ENCODE measurements at places on chromosomes 1 and 21.

- no peak for DNase-seq
Measured at GRCh38 chr1:109466452-109467300, at the start of gene SYPL2. Gene SYPL2, plus strand, starts transcription at chr1:109466546. Its CDS starts 298 bp downstream, at chr1:109466844.

DNA sequence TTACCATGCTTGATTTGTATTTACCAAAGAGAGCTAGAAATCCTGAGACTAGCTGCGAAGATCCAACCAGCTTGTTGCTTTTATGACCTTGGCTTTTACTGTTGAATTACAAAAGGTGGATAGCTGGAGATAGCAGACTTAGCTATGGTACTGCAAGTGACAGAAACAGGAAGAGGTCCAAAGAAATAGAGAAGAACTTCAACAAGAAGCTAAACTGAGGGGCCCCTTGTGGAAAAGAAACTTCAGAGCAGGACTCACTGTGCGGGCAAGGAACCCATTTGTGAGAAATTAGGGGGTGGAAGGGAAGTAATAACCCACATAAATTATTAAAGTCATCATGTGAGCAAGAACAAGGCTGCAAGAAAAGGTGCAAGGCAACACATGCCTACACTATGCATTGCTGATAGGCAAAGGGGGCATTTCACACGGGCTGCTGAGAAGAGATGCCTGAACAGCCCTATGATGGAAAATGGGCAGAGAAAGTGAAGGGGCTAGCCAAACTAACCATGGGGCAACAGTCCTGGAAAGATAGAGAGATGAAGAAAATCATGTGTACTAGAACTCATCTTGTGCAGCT is 116.6 kb upstream of the PRDX6 start:
- DNase-seq: no peak

GRCh38 chr1:244659694-244660093 is 6.8 kb downstream of the DESI2 start:
- DNase-seq: no peak

DNA sequence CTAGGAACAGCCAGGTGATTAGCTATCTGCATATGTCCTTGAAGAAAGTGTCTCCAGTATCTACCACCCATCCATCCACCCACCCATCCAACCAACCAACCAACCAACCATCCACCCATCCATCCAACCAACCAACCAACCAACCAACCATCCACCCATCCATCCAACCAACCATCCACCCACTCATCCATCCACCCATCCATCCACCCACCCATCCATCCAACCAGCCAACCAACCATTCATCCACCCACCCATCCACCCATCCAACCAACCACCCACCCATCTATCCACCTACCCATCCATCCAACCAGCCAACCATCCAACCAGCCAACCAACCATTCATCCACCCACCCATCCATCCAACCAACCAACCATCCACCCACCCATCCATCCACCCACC is 12.1 kb downstream of the C21orf58 start:
- no peak for DNase-seq

DNA sequence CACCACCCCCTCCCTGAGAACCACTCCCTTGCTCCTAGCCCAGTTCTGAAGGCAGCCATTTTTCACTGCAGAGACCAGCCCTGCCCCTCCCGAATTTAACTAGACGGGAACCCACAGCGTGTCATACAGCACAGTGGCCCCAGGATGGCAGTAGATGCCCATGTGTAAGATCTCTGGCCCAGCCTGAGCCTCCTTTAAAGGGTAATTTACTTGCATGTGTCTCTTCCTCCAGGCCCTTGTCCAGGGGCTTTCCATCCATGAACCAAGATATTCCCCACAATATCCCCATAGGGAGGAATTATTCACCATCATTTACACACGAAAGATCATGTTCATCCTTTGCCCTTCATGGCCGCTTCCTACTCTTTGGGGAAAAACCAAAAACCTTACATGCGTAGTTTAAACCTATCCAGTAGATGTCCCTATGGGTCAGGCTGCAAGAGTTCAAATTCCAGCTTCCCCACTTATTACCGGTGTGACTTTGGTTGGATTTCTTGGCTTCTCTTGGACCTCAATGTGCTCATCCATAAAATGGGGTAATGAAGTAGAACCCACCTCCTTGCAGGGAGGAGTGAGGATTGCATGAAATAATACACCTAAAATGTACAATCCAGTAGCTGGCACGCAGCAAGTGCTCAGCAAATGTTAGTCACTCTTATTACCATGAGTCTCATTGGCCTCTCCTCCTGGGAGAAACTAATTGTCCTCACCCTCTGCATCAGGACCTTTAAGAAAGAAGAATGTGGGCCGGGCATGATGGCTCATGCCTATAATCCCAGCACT is 4.0 kb upstream of the LACTBL1 start:
- peak; percentile 48 for DNase-seq

GRCh38 chr21:31276663-31277062 is 67.4 kb downstream of the TIAM1 start:
- no peak for DNase-seq

DNA sequence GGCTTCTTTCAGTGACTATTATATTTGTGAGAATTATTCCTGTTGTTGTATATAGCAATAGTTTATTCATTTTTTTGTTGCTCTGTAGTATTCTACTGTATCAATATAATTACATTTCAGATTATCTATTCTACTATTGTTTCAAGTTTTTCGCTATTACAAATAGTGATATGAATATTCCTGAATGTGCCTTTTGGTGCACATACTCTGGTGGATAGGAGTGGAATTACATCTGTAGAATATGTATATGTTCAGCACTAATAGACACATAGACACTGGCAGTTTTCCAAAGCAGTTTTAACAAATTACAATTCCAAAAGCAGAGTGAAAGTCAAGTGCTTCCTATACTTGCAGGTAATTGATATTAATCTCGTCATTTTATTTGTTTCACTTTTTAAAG is 696.2 kb upstream of the PRMT6 start:
- no peak for DNase-seq

DNA sequence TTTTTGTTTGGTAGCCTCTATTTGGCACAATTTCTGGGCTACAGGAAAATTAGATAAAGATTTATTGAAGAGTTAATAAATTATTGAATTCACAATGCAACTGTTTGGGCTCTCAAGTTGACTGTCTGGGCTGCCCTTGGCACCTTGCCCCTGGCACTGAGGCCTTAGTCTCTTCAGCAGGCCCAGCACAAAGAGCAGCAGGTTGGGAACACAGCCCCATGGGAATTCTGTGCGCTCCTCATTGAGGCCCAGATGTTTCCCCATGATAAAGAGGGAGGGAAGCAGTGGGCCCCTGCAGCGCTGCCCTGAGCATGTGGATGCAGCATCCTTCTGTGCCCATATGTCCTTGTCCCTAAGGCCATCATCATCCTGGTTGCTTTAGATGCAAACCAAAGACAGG is 2.9 kb downstream of the CRNN start:
- no peak for DNase-seq

DNA sequence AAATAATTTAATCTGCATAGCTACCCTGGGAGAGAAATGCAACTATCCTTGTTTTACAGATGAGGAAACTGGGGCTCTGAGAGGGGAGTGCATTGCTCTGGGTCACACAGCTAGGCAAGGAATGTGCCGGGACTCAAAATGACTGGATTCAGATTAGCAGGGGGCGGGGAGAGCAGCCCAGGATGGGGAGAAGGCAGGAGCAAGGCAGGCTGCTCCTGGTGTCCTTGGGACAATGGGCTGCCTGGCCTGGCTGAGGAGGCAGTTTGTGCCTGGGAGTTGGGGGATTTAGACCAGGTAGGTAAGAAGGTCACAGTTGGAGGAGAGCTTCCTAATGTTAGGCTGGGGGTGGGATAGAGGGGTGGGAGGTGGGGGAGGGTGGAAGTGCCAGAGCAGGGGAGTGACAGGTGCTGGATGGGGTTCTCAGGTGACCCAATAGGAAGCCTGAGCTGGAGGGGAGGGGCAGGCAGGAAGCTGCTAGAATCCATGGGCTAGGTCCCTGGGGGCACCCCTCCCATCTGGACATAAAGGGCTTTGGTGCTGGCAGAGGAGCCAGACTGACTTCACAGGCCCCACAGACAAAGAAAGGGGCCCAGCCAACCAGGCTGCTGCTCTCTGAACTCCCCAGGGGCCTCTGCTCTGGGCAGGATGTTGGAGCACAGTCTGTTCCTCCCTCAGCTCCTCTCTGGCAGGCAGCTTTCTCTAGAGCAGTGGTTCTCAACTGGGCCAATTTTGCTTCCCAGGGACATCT is 29.0 kb downstream of the TRIM62 start:
- DNase-seq: no peak

GRCh38 chr1:111842411-111842810 is 86.7 kb downstream of the DDX20 start:
- no peak for DNase-seq

- DNase-seq: no peak
Measured at GRCh38 chr1:104785575-104786187, 1036.0 kb downstream of the AMY1C start.

- no peak for DNase-seq
Measured at GRCh38 chr1:227357171-227357926, 39.1 kb upstream of the CDC42BPA start.

DNA sequence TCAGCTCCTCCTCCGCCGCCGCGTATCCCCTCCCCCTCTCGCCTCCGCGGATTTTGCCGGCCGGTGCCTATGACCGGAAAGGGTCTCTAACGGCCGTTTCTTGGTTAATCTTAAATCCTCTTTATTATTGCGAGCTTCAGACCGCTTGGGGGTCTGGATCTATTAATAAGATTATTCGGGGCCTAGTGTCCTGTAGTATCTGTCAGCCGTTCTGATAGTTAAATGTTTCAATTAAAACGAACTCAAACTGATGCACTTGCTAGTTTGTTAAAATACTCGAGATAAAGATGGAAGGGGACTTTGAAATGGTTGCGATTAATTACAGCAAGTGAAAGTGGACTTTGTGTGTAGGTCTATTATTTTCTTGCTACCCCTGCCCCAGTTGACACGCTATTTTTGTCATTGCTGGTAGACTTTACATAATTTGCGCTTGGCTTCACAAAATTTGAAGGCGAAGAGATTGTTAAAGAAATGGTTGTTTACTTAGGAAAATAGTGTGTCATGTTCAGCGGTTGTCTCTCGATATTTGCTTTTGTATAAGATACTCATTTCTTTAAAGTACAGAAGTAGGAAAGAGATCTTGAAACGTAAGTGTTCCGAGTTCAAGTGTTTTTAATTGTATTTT is 779 bp downstream of the SON start:
- DNase-seq: no peak

- no peak for DNase-seq
Measured at GRCh38 chr1:14786109-14786675, 187.7 kb downstream of the KAZN start.
